SIG-M5 (cell line): ENCODE measurements at places on chromosomes 6 and 20.

- DNase-seq = no peak
These were observed 11.3 kb upstream of the TRAM2 start for GRCh38 chr6:52588087-52588709.

DNA sequence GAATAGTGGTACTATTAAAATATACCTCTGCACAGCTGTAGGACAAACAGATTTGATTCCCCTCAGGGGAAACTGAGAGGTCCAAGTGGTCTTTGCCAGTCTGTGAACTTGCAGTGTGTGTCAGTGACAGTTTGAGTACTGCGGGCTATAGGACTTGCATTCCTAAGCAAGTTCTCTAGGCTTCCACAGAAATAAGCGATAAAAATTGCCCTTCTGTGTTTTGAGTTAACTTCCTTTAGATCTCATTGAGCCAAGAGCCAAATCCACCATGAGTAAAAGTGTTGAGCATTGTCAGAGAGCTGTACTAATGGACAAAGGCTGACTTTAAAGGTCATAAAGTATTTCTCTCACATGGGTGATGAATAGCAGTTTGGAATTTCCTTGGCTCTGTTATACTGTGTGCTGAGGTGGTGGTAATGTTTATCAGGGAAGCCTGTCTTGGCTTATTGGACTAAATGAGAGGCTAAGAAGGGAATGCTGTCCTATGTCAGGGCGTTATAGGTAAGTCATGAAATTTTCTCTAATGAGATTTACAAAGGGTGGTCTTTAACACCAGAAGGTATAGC is 122.6 kb upstream of the MAP3K7 start:
- DNase-seq = no peak

- no peak for DNase-seq
These were observed 5.8 kb downstream of the SLC2A4RG start for GRCh38 chr20:63745424-63745805.

- DNase-seq = no peak
These were observed 55.1 kb upstream of the CEP162 start for GRCh38 chr6:84282550-84282949.

GRCh38 chr6:152184573-152184916 is 377.1 kb downstream of the ESR1 start:
- DNase-seq = no peak

DNA sequence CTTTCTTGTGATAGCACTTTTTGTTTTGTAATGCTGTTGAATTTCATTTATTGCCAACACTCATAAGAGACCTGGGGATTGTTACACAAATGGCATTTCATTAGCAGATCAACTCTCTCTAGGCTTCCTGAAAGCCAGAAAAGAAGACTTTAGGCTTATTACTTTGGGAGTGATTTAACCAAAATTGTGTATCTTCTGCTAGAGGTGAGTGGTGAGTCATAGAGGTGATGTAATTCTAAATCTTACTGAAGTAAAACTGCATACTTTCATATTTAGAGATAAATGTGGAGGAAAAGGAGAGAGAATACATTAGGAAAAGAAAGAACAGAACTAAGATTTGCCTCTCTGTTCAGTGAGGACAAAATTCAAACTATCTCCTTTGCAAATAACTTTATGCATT is 304.7 kb upstream of the RGS17 start:
- DNase-seq = no peak

- DNase-seq = no peak
These were observed 54.5 kb upstream of the ARMC2 start for GRCh38 chr6:108793516-108794251.

- DNase-seq = no peak
These were observed 25.2 kb downstream of the TNFAIP3 start for GRCh38 chr6:137892271-137892708.

DNA sequence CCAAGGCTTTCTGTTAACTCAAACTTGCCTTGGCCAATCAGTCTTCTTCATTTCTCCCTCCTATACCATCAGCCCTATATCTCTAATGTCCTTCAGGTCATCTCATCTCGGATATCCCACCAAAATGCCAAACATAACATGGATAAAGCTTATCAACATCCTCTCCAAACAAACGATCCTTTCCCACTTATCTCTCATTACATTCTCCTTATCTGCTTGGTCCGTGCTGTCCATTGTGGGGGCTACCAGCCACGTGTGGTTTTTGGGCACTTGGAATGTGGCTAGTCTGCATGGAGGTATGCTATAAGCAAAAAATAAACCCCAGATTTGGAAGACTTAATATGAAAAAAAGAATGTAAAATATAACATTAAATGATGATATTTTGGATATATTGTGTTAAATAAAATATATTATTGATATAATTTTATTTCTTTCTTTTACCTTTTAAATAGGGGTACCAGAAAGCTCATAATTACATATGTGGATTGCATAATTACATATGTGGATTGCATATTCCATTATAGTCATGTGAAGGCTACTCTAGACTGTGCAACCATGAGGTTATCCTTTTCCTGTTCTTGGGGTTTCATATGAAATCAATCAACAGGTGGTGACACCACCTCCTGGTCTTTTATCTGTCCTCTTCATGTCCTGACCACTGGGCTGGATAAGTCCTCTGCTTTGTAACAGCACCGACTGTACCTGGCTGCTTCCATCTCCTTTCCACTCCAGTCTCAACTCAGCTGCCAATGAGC is 123.0 kb downstream of the CD83 start:
- DNase-seq = no peak

- DNase-seq = no peak
These were observed 125.6 kb downstream of the TSHZ2 start for GRCh38 chr20:53097791-53098190.

DNA sequence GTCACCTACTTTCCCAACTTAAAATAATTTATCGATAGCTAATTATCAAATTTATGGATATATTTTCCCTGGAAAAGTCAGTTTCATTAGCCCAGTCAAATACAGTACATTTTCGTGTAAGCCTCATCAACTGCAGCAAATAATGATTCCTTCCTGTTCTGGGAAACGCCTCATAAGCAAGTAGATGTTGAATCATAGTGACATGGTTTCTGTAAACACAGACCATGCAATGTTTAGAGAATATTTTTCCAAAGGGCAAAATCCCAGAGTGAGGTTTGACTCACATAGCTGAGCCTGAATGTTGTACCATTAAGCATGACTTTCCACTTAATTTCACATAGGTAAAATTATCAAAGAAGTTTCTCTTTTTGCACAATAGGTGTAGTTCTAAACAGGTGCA is 16.7 kb upstream of the VNN1 start:
- no peak for DNase-seq

DNA sequence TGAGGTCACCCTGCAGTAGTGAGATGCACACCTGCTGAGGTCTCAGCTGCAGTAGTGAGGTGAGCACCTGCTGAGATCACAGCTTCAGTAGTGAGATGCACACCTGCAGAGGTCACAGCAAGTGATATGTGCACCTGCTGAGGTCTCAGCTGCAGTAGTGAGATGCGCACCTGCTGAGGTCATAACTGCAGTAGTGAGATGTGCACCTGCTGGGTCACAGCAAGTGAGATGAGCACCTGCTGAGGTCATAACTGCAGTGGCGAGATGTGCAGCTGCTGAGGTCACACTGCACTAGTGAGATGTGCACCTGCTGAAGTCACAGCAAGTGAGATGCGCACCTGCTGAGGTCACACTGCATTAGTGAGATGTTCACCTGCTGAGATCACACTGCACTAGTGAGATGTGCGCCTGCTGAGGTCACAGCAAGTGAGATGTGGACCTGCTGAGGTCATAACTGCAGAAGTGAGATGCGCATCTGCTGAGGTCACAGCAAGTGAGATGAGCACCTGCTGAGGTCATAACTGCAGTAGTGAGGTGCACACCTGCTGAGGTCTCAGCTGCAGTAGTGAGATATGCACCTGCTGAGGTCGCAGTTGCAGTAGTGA is 20.8 kb downstream of the ZDHHC14 start:
- no peak for DNase-seq

- DNase-seq = no peak
These were observed 218.0 kb upstream of the ARID1B start for GRCh38 chr6:156559162-156559690.

- no peak for DNase-seq
These were observed 242.2 kb upstream of the ECI2 start for GRCh38 chr6:4377603-4378002.

- no peak for DNase-seq
These were observed 1.7 kb downstream of the ADGRF4 start for GRCh38 chr6:47700053-47700452.

DNA sequence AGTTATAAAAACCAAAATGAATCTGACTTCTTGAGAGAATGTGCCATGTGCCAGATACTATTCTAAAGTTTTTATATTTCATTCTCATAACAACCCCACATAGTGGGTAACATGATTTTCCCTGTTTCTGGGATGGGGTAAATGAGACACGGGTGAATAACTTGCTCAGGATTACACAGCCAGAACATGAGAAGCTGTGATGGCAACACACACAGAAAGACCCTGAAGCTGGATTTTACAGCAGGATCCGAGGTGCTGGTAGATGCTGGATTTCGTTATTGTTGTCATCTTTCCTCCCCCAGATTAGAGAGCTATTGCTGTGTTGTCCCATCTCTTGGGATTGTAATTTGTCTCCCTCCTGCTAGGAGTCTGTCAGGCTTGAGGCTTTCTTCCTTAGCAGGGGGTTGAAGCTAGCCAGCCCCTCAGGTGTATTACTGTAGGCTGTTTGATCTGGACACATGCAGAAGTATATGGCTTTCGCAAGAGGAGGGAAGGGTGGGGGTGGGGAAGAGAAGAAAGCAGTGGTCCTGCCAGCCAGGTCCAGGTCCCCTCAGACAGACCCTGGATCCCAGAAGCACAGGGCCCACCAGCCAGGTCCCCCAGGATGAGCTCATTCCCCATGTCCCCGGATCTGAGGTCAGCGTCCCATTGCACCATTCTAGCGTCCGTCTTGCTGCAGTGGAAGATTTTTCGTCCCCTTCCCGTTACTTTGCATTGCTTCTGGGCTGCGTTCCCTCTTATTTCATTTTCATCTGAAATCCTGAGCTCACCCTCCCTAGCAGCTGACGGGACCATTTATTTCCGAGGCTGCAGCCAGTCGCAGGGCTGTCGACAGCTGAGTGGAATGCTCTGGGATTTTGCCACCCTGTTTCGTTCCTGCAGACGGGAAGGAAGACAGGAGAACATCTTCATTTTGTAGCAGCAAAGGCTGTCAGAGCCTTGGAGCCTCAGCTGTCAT is 7.3 kb upstream of the KCNG1 start:
- no peak for DNase-seq

DNA sequence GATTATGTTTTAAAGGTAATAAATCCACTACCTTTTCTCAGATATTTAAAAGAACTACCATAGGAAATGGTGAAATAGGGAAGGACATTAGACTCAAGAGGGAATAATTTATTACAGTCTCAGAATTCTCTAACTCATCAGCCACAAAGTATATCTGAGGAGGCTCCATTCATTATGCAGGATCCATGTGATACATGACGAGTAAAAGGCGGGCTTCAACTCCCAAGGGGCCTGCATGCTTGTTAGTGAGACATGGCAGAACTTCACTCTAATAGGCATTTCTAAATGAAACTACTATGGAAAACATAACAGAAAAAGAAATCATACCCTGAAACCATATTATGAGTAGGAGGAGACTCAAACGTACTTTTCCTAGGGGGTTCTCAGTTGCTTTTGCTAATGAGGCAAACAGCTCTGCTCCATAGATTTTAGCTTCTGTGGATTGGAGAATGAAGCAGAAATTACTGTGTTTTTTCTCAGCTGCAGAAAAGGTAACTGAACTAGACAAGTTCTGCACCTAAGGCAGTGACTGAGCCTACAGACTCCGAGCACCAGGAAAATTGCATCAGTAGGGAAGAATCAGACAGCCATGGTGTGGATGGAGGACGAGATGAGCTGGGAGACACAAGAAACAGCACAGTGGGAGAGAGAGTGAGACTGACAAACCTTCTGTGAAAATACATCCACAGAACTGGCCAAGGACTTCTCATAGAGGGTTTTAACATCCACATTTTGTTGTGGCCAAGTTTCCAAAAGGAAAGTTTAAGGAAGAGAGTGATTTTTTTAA is 254.6 kb upstream of the PRDM1 start:
- no peak for DNase-seq

GRCh38 chr6:98539741-98540140 is 294.6 kb upstream of the POU3F2 start:
- DNase-seq = no peak

DNA sequence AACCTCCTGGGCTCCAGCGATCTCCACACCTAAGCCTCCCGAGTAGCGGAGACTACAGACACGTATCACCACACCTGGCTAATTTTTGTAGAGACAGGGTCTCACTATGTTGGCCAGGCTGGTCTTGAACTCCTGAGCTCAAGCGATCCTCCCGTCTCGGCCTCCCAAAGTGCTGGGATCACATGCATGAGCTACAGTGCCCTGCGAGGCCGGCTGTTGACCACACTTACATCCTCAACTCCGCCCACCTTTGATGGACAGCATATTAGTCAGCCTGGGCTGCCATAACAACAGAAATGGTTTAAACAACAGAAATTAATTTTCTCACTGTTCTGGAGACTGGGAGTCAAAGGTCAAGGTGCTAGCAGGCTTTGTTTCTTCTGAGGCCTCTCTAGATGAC is 107.7 kb downstream of the JPH2 start:
- no peak for DNase-seq

DNA sequence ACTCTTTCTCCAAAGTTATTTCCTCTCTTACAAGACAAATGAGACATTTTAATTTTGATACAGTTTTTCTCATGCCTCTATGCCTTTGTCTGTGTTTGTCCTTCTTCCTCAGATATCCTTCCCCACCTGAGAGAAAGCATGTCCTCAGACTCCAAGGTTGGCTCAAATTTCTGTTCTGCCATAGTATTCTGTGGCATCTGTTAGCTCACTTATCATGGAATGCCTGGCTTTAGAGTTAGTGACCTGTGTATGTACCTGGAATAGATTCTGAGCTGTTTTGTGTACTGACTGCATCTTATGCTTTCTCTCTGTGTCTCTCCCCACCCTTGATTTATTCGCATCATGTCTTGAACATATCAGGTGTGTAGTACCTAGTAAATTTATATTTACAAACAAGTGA is 90.0 kb downstream of the CENPW start:
- no peak for DNase-seq

GRCh38 chr6:125906158-125906998 is 50.2 kb upstream of the HINT3 start:
- no peak for DNase-seq

DNA sequence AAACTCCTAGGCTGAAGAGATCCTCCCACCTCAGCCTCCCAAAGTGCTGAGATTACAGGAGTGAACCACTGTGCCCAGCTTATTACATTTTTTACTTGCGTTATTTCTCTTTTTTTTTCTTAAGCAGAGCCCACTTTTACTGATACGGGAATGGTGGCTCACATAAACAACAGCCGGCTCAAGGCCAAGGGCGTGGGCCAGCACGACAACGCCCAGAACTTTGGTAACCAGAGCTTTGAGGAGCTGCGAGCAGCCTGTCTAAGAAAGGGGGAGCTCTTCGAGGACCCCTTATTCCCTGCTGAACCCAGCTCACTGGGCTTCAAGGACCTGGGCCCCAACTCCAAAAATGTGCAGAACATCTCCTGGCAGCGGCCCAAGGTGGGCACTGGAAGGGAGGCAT is 10.5 kb downstream of the CAPN11 start:
- no peak for DNase-seq

DNA sequence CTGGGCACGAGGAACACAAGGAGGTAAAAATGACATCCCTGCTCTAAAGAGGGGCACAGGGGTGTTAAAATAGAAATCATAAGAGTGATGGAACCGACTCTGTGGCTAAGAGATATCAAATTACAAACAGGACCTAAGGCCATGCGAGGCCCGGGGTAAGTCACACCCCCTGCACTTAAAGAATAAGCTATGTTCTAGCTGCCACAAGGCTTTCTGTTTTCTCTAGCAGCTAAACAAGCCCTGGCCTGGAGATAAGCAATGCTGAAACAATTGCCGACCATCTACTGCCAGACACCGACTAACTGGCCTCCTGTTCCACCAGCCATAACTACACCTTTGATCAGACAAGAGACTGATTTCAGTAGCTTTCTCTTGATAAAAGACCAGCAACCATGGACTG is 32.4 kb downstream of the MDGA1 start:
- DNase-seq = no peak
